ENCODE measurements at places on chromosomes 5 and 9.

- no peak for DNase-seq
Observed at GRCh38 chr5:88888291-88888690, 5.3 kb upstream of the MEF2C start.

DNA sequence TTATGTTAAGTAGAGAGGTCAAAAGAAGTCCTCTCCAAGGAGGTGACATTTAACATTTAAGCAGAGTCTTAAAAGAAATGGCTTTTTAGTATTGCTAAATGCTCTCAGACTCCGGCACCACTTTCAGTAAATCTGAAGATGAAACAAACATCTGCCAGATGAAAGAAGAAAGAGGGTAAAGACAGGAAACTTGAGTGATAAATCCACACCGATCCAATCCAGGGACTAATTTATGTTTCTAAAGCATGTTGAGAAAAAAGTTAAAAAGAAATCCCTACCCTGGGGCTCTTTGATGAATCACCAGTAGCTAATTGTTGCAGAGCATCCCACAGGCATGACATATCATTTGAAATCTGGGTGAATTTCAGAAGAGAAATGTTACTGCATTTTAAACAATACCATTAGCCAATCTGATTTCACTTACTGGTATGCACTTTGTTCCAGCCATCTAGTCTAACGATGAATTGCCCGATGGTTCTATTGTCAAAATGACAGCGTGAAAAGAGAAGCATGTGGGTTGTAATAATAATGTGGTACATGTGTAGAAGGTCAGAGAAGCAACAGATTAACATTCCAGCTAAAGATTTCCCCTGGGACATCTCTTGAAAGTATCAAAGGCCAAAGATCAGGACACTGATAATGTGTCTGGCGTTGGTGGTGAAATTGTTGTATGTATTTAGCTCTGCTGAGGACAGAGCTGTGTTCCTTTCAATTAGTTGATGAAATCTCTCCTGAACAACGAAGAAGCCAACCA, 485.7 kb downstream of the CSNK1G3 start:
- no peak for DNase-seq

- no peak for DNase-seq
Observed at GRCh38 chr9:129497005-129497812, 123.7 kb downstream of the C9orf50 start.

DNA sequence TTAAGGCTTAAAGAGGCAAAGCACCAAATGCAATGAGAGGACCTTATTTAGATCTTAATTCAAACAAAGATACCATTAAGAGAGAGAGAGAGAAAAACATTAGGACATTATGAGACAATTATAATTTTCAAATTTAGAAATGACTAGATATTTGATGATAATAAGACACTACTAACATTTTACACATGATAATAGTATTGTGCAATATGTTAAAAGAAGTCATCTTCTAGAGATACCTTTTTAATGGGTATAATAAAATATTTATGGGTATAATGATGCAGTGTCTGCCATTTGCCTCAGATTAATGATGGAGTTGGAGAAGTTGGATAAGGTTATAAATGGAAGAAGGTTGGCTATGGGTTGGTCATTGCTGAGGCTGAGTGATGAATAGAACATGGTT, 21.2 kb downstream of the SPAAR start:
- DNase-seq: no peak

DNA sequence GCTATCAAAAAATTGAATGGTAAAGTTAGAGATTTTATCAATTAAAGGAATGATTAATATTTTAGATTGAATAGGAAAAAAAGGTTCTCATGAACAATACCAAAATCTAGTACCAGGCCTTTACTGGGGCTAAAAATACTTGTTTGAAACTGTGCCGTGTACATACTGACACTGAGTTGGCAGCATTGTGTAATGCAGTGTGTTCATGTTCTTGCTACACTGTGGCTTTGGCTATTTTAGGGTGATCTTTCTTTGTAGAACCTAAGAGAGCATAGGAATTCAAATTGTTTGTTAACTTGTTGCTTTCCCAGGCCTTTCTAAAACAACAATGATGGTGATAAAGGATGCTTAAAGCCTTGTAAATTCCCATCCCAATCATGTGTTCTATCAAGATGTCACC, 80.9 kb downstream of the KIF4B start:
- DNase-seq: no peak

DNA sequence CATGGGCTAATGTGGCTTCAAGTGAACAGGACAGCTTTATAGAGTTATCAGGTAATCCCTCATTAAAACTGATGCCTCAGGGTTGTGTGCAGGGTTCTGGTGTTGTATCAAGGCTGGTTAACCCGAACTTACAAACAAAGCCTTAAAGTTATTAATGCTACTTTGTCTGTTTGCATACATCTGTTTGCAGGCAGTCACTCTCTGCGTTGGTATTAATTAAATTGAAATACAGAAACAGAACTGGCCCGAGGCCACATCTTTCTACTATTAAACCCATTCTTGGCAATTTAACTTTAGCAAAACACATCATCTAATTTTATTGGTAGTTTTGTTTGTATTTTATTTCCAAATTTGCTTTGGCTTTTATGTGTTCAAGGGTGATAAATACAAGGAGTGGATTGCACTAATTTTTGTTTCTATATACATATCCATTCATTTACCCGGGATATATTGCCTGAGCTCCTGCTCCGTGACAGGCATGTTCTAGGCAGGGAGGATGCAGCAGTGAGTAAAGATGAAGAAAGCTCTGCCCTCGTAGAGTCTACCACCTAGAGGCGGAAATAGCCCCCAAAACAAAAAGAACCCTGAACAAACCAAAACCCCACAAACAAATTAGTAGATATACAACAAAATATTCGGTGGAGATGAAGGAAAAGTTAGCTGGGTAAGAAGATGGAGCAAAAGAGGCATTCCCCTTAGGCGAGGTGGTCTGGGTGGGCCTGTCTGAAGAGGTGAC, 164.2 kb downstream of the MACROH2A1 start:
- no peak for DNase-seq

GRCh38 chr5:128432913-128433440, 105.1 kb downstream of the FBN2 start:
- no peak for DNase-seq

- no peak for DNase-seq
Observed at GRCh38 chr5:8892926-8893325, 652.9 kb downstream of the SEMA5A start.

- DNase-seq: no peak
Observed at GRCh38 chr5:60287174-60287771, 393.7 kb upstream of the PDE4D start.

- DNase-seq: no peak
Observed at GRCh38 chr9:115551396-115551795, 433.4 kb upstream of the TNC start.

DNA sequence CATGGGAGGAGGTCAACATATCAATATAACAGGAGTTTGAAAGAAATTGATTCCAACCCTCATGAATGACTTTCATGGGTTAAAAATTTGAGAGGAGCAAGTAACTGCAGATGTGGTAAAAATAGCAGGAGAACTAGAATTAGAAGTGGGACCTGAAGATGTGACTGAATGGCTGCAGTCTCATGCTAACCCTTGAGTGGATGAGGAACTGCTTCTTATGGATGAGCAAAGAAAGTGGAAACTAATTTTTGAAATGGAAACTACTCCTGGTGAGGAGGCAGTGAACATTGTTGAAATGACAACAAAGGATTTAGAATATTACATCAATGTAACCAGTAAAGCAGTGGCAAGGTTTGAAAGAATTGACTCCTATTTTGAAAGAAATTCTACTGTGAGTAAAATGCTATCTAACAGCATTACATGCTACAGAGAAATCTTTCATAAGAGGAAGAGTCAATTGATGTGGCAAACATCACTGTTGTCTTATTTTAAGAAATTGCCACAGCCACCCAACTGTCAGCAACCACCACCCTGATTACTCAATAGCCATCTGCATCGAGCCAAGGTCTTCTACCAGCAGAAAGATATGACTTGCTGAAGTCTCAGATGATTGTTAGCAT, 1683.2 kb downstream of the MAT2B start:
- no peak for DNase-seq

DNA sequence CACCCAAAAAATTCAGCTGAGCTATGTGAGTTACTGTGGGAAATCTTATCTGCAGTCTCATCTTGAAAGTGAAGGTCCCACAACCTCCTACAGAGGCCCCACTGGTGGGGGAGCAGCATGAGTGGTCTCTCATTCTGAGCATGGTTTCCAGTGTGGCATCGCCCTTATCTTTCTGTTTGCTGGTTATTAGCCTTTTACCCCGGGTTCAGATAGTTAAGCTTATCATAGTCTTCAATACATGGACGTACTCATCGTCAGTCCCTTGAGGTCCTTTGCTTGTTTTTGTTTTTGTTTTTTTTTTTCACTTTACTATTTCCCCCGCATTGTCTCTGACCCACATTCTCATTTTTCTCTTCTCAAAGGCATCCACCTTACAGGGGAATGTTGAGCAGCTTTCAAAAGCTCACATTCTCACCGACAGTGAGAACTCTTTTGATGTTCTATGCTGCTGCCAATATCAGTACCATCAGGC, 7.7 kb upstream of the HAVCR2 start:
- no peak for DNase-seq

All from T-helper 1 cell (primary cell).